ENCODE measurements at places on chromosomes 13 and 19. TPM values are rescaled to one million over a fixed set of nuclear protein-coding genes. Genes with fewer than 3 reads are reported as not detected.

The UGGT2 gene
- total RNA-seq: 40.0 TPM

The NLRP5 gene
- not detected for total RNA-seq

The ZNF540 gene
- 28.5 TPM for total RNA-seq

The PEG3 gene
- total RNA-seq: 204 TPM

The RGCC gene
- 160 TPM for total RNA-seq

The KCNRG gene
- total RNA-seq: 0.54 TPM

The SIGLECL1 gene
- not detected for total RNA-seq

The SLC7A10 gene
- 11.9 TPM for total RNA-seq

The TPTE2 gene
- 1.2 TPM for total RNA-seq

The MCF2L gene
- total RNA-seq: 306 TPM

The ZNF541 gene
- 1.9 TPM for total RNA-seq

The OR7A5 gene
- total RNA-seq: 0.19 TPM

The CEACAM7 gene
- total RNA-seq: not detected

The CNN1 gene
- total RNA-seq: 3.9 TPM
